ENCODE measurements at places on chromosomes 11 and 22.

- DNase-seq: peak; percentile 80
Observed at GRCh38 chr11:107858217-107859070, at the start of gene SLC35F2. SLC35F2 (minus strand) TSS chr11:107858787; CDS start chr11:107858767, 20 bp downstream.

- DNase-seq: no peak
Observed at GRCh38 chr22:44459551-44459950, 38.5 kb downstream of the RTL6 start.

DNA sequence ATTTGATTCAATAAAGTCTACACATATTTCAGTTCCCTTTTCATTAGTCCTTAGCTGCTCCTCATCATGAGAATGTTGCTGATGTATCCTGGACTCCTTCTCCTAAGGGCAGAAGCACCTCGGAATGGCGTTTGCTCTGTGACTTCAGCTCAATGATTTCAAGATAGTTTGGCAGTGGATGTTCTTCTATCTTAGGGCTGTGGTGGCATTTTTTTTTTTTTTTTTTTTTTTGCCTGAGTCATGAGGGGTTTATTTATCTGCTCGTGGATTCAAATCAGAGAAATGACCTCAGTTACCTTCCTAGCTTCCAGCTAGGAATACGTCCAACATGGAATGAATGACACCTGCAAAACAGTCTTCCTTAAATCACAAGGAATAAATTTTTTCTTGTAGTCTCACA lies 220.0 kb upstream of the ZBED5 start:
- no peak for DNase-seq

GRCh38 chr11:16806791-16807190 lies 68.3 kb downstream of the C11orf58 start:
- no peak for DNase-seq

DNA sequence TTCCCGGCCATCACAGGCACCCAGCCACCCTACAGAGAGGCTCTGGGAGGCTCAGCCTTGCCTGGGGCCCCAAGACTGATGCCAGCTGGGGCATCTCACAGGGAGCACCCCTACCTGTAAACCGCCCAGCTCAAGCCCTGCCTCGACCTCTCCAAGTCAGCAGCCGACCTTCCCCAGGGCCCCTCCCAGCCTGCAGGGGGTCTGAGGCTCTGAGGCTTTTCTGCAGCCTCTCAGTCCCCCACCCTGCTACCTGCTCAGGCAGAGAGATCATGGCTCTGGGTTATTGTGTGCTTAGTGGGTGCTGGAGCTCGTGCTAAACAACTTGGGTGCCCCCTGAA lies 23.1 kb upstream of the RTN4R start:
- DNase-seq: no peak
